ENCODE measurements at places on chromosomes 11 and 22. TPM values are rescaled to one million over a fixed set of nuclear protein-coding genes. Genes with fewer than 3 reads are reported as not detected.

DNA sequence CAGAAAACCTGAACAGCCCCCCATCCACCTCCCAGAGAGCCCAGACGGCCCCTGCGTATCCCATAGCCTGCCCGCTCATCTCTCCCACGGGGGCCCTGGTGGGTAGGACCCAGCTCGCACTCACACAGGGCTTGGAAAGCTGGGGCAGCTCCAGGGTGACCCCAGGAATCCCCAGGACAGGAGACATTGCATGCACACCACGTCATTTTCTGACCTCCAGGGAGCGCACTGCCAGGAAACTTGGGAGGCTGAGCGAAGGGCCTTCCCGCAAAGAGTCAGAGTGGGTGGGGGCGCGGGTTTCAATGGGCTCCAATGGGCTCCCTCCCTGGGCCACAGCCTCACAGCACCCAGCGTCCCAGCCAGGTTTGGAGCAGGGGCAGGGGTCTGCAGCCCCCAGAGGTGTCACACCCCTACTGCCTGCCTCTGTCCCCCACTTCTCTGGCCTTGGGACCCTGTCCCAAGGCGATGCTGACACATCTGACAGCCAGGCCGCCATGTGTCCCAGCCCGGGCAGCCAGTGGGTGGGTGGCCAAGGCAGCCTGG lies 8.2 kb upstream of the SYT8 start:
- DNase-seq: no peak

OR56A1 gene
- not detected for total RNA-seq

DNA sequence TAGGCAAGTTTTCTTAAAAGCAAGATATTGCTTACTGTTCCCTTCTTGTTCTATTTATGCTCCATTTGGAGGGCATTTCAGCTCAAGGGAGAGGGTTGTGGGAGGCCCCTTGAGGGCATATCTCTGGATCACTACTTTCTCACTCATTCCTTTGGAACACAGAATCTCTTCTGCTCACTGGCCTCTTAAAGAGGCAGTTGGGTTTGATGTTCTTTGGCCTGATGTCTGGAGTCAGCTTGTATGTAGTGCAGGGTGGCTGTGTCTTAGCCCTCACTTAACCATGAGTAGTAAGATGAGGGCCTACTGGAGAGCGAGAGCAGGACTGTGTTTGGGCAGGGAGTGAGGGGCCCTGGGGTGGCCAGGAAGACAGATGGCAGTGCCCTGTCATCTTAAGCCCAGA lies 3.6 kb downstream of the INCENP start:
- no peak for DNase-seq

GRCh38 chr11:61753672-61754071 lies 1.2 kb downstream of the MYRF start:
- DNase-seq: no peak

KRTAP5-9 gene
- total RNA-seq: not detected

RAG1 gene
- 2.4 TPM for total RNA-seq

ABCC8 gene
- total RNA-seq: not detected

DNA sequence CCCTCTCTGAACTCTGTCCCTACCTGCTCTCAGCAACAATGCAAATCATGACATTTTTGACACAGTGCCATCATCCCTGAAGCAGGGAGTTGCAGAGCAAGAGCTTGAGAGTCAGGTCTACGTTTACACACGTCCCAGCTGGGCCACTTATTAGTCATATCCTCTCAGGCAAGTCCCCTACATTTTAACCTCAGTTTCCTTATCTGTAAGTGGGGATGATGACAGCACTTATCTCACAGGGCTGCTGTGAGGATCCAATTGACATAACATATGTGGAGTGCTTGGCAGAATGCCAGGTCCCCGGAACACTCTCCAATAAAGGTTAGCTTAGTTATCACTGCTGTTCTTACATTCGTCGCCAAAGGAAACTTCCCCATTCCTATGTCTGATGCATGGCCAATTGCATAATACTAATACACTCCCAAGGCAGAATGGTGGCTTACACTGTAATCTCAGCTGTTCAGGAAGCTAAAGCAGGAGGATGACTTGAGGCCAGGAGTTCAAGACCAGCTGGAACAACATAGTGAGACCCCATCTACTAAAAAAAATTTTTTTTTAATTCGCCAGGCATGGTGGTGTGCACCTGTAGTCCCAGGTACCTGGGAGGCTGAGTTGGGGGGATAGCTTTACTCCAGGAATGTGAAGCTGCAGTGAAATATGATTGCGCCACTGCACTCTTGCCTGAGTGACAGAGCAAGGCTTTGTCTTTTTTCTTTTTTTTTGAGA lies 16.6 kb downstream of the ASCC2 start:
- peak; percentile 79 for DNase-seq

- DNase-seq: no peak
Measured at GRCh38 chr11:9660886-9661285, 3.0 kb upstream of the SWAP70 start.

GRCh38 chr22:36303115-36303467 lies 50.2 kb downstream of the APOL1 start:
- DNase-seq: no peak

C11orf16 gene
- total RNA-seq: not detected

DNA sequence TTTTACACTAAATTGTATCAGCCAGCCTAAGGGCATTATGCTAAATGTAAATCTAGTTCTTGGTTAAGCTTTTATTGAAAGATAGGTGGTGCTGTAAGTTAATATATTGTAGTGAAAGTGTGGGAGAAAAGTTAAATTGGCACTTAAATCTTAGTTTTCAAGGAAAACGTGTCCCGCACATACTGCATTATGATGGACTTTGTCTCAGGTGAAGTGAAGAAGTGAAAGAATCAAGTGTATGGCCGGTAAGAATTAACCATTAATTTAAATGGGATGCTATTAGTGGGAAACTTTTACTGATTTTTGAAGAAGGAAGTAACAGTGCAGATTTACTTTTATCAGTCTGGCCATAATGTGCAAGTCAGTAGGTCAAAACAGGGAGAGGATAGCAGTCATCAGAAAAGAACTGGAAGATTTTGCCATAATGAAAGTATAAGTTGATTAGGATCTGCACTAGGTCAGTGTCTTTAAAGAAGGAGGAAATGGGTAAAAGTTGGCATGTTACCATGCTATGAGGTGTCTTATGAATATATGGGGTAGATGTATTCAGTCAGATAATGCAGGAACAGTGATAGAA lies 81.6 kb downstream of the PDHX start:
- DNase-seq: no peak

DNA sequence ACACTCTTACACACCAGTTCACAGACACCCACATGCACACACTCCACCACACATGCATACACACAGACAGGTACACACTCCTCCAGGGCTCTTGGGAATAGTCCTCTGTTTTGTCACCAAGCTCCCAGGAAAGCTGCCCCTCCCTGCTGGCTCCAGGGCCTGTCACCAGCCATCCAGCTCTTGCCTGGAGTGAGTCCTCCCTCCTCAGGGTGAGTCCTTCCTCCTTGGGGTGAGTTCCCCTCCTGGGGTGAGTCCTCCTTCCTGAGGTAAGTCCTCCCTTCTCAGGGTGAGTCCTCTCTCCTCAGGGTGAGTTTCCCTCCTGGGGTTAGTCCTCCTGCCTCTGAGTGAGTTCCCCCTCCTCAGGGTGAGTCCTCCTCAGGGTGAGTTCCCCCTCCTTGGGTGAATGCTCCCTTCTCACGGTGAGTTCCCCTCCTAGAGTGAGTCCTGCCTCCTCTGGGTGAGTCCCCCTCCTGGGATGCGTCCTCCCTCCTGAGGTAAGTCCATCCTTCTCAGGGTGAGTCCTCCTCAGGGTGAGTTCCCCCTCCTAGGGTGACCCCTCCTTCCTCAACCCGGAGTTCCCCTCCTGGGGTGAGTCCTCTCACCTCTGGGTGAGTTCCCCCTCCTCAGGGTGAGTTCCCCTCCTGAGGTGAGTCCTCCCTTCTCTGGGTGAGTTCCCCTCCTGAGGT lies 100.6 kb upstream of the FGF3 start:
- no peak for DNase-seq

MCAM gene
- 563 TPM for total RNA-seq

All from kidney epithelial cell (primary cell).